ENCODE measurements at places on chromosomes 5 and 9.

DNA sequence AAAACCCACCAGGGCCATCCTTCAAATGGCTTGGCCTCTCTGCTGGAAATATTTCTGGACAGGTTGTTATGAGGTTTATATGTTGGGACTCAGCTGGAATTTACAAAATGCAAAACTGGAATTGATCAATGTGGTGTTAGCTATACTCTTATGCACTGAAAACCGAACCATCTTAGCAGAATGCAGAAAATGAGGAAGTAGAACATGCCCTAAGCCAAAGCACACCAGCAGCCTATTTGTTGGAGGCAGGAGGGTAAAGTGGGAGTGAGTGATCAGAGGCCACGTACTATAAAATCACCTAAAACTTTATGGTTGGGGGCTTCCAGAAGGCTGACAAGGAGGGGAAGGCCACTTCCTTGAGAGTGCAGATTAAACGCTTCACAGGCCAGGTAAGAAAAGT, 63.6 kb upstream of the C5orf63 start:
- no peak for DNase-seq

DNA sequence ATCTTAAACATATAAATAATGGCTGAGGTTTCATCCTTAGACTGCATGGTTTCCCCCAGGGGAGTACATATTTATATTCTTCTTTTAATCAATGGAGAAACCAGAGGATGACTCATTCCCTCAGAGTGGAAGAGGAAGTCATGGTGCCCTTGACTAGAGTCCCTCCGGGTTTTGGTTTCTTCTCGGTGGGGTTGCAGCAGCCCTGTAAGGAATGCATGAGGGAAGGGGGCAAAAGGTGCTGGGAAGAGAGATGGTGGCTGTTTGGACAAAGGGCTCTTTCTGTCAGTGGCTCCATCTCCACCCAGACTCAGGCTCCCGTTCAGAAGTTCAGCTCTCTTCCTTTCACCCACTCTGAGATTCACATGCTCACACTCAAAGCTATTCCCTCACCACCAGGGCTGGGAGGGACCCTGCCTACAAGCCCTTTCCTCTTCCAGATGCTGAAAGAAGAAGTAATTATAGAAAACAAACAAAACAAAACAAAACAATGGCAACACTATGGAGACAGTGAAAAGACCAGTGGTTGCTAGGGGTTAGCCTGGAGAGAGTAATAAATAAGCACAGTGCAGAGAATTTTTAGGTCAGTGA, 129.8 kb upstream of the IL12B start:
- peak; percentile 54 for DNase-seq

- no peak for DNase-seq
Measured at GRCh38 chr9:131038256-131039128, 29.5 kb downstream of the LAMC3 start.

GRCh38 chr5:95531491-95531890, 23.3 kb downstream of the SKIC3 start:
- DNase-seq, result no peak

GRCh38 chr5:63323926-63324325, 638.3 kb downstream of the HTR1A start:
- DNase-seq, result no peak

- DNase-seq, result peak; percentile 22
Measured at GRCh38 chr9:129108805-129109536, 1.6 kb downstream of the CRAT start.

GRCh38 chr5:125154301-125155110, 408.1 kb upstream of the ZNF608 start:
- no peak for DNase-seq

DNA sequence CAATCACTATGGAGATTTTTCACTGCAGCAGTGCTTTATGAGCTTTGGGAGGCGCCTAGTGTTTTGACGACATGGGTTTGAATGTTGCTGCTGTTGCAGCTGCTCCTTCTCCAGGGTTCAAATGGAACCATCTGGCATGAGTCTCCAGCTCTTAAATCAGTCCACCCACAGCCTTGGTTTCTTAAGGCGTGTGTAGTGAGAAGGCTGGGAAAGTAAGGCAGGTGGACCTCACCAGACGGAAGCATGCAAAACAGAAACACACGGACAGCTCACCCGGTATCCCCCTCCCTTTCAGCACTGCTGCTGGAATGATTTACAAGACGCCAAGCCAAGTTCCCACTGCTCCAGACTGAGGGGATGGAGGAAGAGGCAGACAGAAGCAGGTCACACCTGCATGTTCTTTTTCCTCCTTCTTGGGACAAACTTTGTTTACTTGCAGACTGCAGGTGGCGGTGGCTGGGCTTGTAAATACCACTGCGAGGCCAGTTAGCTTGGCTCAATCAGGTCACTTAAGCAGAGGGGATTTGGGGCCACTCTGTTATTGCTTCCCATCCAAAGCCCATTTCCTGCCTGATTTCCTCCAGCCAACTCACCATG, 47.4 kb downstream of the ADAM19 start:
- no peak for DNase-seq

- peak; percentile 74 for DNase-seq
Measured at GRCh38 chr5:37532976-37533740, 154.0 kb downstream of the WDR70 start.

- DNase-seq, result no peak
Measured at GRCh38 chr5:93088592-93089389, 492.2 kb downstream of the NR2F1-AS1 start.

DNA sequence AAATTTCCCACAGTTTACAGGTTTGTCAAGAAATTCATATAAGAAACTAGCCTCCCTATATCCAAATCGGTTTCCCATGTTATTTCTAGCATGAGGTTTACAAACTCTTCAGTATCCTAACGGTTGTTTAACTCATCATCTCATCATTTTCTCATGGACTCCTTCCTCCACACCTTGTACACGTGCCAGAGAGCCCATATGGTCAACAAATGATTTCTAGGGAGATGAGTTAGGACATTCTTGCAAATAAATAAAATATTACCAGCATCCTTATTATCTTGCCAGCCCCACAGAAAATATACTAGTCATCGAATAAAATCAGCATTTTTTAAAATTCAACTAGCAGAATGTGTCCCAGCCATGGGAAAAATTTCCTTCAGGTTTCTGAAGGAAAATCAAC, 285.2 kb downstream of the EBF1 start:
- no peak for DNase-seq

- DNase-seq, result no peak
Measured at GRCh38 chr9:136653323-136654079, 9.2 kb upstream of the EGFL7 start.

DNA sequence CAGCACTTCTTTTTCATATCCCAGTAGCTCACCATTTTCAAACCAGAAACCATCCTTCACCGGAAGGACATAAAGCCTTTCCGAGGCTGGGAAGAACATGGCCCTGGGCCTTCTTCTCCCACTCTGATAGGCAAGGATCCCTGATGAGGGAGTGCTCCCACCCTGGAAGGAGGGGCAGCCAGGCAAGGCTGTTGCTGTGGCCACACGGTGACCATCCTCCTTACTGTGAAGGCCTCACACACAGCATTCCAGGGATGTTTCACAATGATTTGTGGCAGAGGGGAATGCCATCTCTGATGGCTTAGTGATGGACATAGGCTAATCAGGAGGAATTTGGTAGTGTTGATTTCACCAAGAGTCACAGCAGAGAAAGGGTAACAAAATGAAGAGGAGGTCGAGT, 130.7 kb downstream of the ADAMTS12 start:
- DNase-seq, result peak; percentile 58

DNA sequence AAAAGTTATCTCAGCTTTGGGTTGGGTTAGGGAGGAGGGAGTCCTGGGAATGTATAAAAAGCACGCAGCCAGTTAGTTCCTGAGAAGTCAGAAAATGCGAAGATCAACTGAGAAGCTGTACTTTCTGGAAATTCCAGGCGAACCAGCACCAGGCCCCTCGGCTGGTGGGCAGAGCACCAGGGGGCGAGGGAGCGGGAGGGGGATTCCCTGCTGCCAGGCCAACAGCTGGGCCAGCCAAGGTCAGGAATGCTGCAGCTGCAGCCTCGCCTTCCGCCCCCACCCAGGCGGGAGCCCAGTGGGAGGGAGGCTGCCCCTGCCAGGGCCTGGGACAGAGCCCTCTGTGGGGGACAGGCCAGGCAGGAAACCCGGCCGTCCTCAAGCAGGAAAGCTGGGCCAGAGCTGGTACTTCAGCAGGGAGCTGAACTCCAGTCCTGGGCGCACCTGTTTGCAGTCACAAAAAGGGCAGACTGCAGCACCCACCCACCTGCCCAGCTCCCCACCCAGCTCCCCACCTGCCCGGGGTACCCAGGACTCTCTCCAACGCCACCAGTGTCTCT, 35.5 kb downstream of the VAV2 start:
- DNase-seq, result peak; percentile 50

- no peak for DNase-seq
Measured at GRCh38 chr5:142864290-142865260, 94.4 kb downstream of the ARHGAP26 start.

GRCh38 chr5:61344187-61344944, 12.3 kb downstream of the ZSWIM6 start:
- no peak for DNase-seq

- peak; percentile 43 for DNase-seq
Measured at GRCh38 chr5:167639273-167639672, 652.2 kb upstream of the WWC1 start.

GRCh38 chr5:45686620-45687019, 9.6 kb downstream of the HCN1 start:
- no peak for DNase-seq

DNA sequence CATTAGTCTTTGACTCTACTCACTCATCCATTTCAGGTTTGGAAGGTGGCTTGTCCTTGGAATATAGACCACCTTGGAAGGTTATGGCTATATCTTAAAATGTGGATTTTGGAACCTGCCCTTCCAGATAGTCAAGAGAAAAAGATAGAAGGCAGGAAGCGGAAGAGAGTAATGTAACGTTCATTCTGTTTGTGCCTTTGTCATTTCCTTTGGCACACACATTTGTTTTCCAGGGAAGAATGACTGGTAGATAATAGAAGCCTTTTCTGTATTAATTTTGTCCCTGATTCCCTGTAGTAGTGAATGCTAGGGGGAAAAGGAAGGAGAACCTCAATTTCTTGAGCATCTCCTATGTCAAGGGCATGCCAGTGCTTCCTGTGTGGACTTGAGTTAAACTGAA, 54.7 kb downstream of the PPIC start:
- DNase-seq, result no peak

DNA sequence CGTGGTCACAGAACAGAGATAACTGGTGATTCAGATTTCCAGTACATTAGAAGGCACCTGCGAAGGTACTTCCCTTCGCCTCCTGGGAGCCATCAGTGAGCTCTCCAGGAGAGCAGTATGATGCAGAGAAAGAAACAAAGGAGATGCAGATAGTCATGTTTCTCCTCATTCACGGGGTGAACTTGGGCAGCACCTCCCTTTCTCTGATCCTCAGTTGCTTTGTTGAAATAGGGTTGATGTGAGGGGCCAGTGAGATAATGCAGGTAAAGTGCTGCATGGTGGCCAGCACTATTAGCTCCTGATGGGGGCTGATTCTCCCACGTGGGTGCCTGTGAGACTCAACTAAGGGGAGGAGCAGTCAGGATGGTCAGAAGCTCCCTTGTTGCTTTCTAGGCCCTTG, 46.6 kb upstream of the ZNF169 start:
- no peak for DNase-seq

- no peak for DNase-seq
Measured at GRCh38 chr5:110043025-110043424, 353.3 kb downstream of the MAN2A1 start.
